ENCODE measurements at places on chromosomes 16 and 17.

GRCh38 chr16:8887952-8888560, 5.9 kb downstream of the LITAFD start:
- no peak for DNase-seq

- DNase-seq, result no peak
Measured at GRCh38 chr17:40331743-40332641, 23.0 kb downstream of the RARA start.

GRCh38 chr16:5461574-5461973, 364.0 kb upstream of the EEF2KMT start:
- no peak for DNase-seq

DNA sequence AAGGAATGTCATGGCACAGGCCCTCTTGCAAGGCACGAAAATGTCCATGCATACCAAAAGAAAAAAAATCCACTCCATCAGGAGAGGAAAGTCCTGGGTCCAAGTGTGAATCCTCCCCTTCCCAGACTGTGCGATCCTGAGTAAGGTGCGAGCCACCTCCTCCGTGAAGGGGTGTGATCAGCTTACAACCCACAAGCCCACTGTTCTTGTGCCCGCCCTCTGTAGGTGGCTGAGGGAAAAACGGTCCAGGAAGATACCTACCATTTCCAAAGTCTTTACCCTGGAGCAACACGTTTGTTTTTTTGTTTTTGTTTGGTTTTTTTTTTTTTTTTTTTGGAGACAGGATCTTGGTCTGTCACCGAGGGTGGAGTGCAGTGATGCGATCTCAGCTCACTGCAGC, 116.5 kb downstream of the ZNF423 start:
- no peak for DNase-seq

DNA sequence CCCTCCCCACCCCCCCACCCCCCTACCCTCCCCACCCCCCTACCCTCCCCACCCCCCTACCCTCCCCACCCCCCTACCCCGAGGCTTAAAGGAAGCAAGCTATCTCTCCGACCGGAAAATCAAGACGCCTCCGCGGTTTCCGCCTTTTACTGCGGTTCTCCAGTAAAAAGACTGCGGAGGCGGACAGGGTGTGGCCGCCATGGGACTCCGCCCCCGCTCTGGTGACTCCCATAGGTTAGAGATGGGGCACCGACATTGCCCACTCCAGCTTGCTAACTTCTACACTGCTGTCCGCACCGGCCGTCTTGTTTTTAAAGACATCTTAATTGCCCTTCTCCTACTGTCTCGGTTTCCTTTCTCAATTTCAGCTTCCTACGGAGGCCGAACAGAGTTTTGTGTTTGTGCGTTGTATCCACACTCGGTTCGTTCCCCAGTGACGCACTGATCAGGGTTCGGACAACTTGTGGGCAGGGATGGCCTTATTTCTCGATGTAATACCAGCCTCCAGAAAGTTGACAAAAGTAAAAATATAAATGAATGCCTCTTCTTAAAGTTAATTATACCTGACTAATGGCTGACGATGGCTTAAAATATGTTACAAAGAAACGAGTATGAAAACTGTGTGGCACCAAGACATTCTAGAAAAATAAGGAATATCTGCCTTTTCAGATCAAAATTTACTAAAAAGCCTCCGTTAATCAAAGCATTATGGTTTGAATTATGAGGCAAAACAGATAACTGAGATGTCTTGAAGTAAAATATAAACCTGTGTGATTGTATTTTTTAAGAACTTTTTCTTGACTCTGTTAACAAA, 1.1 kb upstream of the ZNF200 start:
- peak; percentile 36 for DNase-seq

GRCh38 chr16:4247460-4247784, 5.5 kb upstream of the SRL start:
- DNase-seq, result no peak

DNA sequence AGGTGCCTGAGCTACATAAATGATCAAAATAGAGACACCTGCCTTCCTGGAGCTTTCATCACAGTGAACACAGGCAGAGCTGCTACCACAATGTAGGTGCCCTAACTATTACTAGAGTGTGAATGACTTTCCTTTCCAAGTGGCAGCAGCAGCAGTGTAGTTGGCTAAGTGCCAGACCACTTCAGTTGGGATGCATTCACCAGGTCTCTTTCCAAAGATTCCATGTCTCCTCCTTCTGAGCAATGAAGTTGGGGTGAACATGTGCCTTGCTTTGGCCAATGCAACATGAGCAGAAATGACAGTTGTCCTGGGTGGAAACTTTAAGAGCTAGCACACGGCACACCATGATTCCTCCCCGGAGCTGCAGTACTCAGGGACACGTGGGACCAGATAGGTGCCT, 23.3 kb upstream of the CACNG4 start:
- DNase-seq, result no peak

DNA sequence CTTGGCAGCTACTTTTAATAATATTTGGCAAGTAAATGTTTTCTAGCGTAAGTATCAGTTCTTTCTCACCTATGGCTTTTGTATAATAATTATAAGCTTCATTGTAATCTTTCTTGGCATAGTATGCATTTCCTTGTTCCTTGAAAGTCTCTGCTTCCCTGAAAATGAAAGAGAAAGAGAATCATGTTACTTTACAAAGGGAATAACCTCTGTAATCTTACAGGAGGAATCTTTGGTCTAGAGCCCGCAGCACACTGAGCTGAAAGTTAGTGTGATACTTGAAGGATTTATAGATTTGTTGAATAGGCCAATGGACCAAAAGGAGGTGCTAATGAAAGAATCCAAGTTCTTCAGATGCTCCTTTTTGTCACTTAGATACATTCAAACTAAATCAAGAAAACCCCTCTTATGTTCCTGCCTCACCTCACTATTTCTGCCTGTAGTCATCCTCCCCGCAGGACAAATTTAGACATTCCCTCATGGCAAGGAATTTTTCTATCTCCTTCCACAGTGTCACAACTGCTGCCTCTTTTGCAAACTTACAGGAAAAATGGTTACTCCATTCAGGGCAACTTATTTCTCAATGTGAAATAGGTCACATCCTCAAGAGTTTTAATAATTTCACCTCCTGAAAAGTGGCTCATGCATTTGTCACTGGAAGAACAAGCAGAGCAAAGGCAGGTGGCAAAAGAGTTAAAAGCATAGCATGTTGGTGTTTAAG, 16.7 kb downstream of the DNAJC7 start:
- DNase-seq, result no peak

DNA sequence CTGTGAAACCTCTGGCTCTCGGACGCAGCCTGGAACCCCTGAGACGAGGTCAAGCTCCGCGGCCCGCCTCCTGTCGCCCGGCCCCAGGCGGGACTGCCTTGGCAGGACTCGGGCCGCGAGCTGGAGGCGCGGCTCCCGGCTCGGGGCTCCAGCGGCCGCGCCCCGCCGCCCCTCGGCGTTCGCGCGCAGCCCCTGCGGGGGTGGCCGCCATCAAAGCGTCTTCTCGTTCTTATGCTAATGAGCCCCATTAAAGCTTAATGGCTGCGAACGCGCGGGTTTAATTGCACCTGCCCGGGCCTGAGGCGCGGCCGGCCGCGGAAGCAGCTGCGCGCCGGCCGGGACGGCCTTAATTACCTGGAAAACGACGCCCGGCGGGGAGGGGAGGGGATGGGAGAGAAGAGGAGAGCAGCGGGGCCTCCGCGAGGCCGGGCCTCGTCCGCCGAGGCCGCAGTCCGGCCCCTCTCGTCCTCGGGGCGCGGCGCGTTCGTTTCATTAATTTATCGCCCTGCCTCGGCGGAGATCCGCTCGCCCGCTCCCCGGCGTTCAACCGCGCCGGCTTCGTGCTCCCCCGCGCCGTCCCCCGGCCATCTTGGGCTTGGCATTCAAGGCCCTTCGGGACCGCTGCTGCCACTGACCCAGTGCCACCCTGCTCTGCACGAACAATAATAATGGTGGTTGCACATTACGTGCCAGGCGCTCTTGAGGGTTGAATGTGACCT, 19.2 kb downstream of the RAI1 start:
- DNase-seq, result no peak

DNA sequence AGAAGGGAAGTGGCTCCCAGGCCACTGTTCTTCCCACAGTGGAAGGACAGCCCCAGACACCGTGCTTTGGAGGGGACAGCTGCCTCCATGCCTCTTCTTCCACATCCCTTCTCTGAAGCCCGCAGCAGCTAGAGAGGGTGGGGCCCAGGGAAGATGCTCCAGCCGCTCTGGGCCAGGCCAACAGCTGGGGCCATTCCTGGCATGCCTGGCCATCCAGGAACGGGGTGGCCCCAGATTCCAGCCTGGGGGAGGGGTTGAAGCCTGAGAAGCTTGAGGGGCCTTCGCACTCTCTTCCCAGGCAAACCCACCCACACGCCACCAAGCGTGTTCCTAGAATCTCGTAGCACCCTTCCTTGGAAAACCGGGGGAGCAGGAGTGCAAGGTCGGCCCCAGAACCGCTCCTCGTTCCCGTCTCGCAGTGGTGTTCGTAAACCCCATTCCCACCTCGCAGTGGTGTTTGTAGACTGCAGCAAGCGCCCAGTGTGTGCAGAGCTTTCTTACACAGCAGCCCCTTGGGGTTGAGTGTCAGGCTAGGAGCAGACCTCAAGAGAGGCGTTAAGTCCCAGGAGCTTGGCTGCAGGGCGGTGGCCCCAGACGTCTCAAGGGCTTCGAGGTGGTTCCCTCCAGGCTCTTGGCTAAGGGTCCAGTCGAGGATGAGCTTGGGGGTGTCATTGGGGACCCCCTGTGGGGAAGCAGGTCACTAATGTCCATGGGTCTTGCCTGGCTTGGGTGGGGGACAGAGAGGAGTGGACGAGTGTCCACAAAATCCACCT, 2.7 kb downstream of the CDH15 start:
- no peak for DNase-seq

GRCh38 chr17:4710693-4711634, 532 bp downstream of the ARRB2 start:
- peak; percentile 78 for DNase-seq

DNA sequence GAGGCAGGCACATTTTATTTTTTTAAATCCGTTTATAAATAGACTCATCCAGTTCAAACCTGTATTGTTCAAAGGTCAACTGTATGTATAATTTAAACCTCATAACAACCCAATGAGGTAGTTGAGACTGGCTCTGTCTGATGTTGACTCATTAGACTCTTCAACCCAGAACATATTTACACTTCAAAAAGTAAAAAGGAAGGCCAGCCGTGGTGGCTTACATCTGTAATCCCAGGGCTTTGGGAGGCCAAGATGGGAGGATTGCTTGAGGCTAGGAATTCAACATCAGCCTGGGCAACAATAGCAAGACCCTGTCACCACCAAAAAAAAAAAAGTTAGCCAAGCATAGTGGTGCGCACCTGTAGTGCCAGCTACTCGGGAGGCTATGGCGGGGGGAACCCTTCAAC, 32.5 kb upstream of the DHRS7B start:
- no peak for DNase-seq

DNA sequence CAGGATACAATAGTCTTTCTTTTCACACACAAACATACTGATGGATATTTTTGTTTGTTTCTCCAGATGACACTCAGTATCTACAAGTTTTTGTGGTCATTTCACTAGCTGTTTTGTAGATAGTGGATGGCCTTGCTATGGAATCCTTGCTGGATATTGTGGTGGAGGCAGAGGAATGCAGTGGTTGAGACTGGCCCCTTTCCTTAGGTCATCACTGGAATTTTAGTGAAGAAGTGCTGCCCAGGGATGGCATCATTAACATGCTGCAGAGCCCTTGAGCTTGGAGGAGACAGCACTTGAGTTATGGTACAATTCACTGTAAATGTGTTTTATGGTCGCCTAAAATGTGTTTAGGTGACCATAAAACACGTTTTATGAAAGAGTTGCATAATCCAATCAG, 455.9 kb upstream of the HSBP1 start:
- no peak for DNase-seq

DNA sequence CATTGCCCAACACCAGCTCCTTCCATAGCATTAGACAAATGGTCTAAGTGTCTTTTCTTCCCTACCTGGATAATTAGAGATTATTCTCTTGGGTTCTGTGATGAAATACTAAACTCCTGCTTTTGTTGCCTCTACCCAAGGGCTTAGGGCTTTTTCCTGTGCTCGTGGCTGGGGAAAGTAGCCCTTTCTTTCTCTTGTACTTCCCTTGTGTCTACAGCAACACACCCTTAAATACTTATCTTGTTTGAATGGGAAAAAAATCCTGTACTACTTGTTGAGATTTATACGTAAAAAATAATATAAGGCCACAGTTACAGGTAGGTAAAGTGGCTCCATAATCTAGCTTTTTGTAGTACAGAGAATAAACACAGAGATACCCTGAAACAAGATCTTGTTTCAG, 7.0 kb upstream of the NACA2 start:
- no peak for DNase-seq

DNA sequence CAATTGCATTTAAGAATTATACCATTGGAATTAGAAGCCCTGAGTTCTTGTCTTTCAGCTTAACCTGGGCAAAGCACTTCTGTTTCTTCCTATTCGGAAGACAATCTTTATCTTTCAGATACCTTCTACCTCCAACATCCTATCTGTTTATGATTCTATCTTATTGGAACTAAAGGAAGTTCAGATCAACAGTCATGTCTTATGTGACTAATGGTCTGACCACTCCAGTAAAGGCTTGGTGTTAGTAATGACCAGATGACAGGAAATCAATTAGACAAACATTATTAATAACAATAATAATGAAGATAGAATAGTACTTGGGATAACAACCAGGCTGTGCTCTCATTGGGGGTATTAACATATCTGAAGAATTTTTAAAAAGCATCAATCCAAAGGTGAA, 11.3 kb downstream of the HS3ST3A1 start:
- no peak for DNase-seq

- no peak for DNase-seq
Measured at GRCh38 chr16:75264457-75264998, 13.1 kb upstream of the BCAR1 start.

GRCh38 chr16:67530013-67530939, 1.6 kb downstream of the RIPOR1 start:
- DNase-seq, result peak; percentile 27

DNA sequence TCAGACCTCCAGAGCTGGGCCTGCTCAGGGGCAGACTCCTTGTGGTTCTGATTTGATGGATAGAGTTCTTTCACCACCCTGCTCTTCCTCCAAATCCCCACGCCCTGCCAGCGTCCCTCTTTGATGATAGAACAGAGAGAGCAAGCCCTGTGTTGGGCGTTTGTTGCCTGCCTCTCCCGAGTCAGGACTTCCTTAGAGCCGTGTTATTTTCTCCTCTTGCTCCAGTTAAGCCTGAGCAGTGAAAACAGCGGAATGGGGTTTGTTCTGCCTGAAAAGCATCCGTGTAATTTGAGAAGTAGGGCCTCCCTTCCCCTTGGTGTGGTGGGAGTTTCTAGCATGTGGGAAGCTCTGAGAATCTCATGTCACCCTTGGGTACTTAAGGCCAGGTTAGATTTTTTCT, 22.1 kb downstream of the TMEM94 start:
- no peak for DNase-seq

- DNase-seq, result no peak
Measured at GRCh38 chr16:84680165-84680842, 19.5 kb upstream of the USP10 start.
